ENCODE measurements at places on chromosomes 2 and 18. TPM values are rescaled to one million over a fixed set of nuclear protein-coding genes. Genes with fewer than 3 reads are reported as not detected.

The REEP1 gene
- total RNA-seq = 0.88 TPM

The CFAP65 gene
- total RNA-seq = 0.16 TPM

The MEP1B gene
- 0.10 TPM for total RNA-seq

The CSRNP3 gene
- total RNA-seq = 0.01 TPM

The ATP5F1A gene
- total RNA-seq = 319 TPM

The PTPRN gene
- total RNA-seq = 1.0 TPM

The IL36RN gene
- 0.14 TPM for total RNA-seq

The TMEM198 gene
- 0.70 TPM for total RNA-seq

The ATOH8 gene
- 16.5 TPM for total RNA-seq

The ZAP70 gene
- 0.12 TPM for total RNA-seq

The EFEMP1 gene
- 44.2 TPM for total RNA-seq

The TMEM163 gene
- 0.16 TPM for total RNA-seq

The NEMP2 gene
- 7.1 TPM for total RNA-seq

The HRH4 gene
- total RNA-seq = not detected

The AUP1 gene
- 248 TPM for total RNA-seq

The KCNK3 gene
- total RNA-seq = 0.94 TPM

The EN1 gene
- 0.84 TPM for total RNA-seq

The TNS1 gene
- total RNA-seq = 17.5 TPM

The NEU2 gene
- not detected for total RNA-seq

The MPHOSPH10 gene
- total RNA-seq = 39.4 TPM

The SULT1C2 gene
- total RNA-seq = 0.36 TPM

The VAMP8 gene
- total RNA-seq = 16.7 TPM

The AKAIN1 gene
- total RNA-seq = not detected

The NTSR2 gene
- total RNA-seq = not detected

The HNMT gene
- 1.3 TPM for total RNA-seq

The KCNF1 gene
- total RNA-seq = 40.2 TPM

The CNDP1 gene
- total RNA-seq = not detected

The SERPINB10 gene
- not detected for total RNA-seq

The SNORC gene
- total RNA-seq = 2.4 TPM

The PAIP2B gene
- total RNA-seq = 0.31 TPM

The PROKR1 gene
- not detected for total RNA-seq

The CREB1 gene
- 19.5 TPM for total RNA-seq

The ALK gene
- total RNA-seq = not detected

The CXCR1 gene
- not detected for total RNA-seq

The PAX3 gene
- not detected for total RNA-seq

The FAP gene
- total RNA-seq = not detected

The C2orf78 gene
- total RNA-seq = not detected

The PIEZO2 gene
- total RNA-seq = 0.70 TPM

The PRSS56 gene
- total RNA-seq = 0.13 TPM

The GPR155 gene
- total RNA-seq = 0.44 TPM

The SPP2 gene
- total RNA-seq = not detected

The MAB21L4 gene
- 0.22 TPM for total RNA-seq

The MAP3K19 gene
- total RNA-seq = not detected

The BABAM2 gene
- total RNA-seq = 47.3 TPM

The TGFBRAP1 gene
- total RNA-seq = 16.5 TPM

The EFR3B gene
- total RNA-seq = 9.2 TPM

The SH3BP4 gene
- 40.7 TPM for total RNA-seq

The EVA1A gene
- total RNA-seq = 8.2 TPM

Measured in A549 treated with Hydrocortisone at 1 μM for 4 hours (cell line).